ENCODE measurements at places on chromosomes 3 and 15.

- no peak for DNase-seq
These were observed 98.6 kb upstream of the PRR20G start for GRCh38 chr3:127386490-127386889.

GRCh38 chr15:45180648-45181436 is 6.9 kb downstream of the SHF start:
- no peak for DNase-seq

- no peak for DNase-seq
These were observed 405.5 kb downstream of the SHQ1 start for GRCh38 chr3:72442759-72443158.

DNA sequence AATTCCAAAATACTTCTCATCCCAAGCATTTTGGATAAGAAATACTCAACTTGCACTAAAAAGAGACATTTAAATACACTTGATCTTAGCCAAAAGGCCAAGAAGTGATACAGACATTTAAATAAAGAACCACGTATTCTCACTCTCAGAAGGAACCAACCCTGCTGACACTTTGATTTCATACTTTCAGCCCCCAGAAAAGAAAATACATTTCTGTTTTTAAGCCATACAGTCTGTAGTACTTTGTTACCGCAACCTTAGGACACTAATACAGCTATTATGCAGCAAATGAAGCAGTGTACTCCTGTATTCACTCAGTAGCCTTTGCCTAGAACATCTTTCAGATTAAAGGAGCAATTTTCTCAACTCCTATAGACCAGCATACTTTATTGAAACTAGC is 86.7 kb downstream of the TBC1D5 start:
- DNase-seq = no peak

- DNase-seq = no peak
These were observed 24.5 kb downstream of the TMOD3 start for GRCh38 chr15:51853998-51854397.

DNA sequence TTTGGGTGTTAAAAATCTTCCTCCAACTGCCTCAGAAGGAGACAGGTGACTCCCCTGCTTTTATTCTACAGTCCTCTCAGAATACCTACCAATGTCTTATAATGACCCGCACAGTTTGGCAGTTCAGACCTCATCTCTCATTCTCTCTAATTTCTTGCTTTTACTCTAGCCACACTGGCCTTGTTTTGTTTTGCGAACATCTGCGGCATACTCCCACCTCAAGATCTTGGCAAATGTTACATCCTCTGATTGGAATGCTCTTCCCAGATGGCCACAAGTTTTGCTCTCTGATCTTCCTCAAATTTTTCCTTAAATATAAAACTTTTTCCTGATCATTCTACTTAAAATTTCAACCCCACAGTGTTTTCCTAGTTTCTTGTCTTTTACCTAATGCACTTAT is 94.1 kb downstream of the PLSCR2 start:
- no peak for DNase-seq

- no peak for DNase-seq
These were observed 187.3 kb upstream of the TSC22D2 start for GRCh38 chr3:150220799-150221198.

GRCh38 chr3:21405671-21406667 is 345.0 kb downstream of the ZNF385D start:
- DNase-seq = no peak

DNA sequence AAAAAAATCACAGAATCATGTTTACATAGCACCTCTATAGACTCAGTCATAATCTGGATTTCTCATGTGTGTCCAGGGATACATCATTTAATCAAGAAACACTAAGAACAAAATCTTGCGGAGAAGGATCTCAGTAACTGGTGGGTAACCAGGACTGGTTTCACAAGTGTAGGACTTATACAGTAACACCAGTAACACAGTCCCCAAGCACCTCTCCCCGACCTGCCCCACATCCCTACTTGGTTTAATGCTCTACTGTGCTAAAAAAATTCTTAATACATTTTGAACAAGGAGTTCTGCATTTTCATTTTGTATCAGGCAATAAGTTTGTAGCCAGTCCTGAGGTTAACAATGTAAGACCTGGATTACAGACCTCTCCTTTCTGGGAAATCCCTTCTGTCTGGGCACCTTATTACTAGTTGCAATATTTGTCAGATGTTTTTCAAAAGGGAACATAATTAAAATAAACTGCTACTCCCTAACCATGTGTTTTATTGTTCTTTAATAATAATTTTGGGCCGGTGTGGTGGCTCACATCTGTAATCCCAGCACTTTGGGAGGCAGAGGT is 57.6 kb upstream of the BBX start:
- no peak for DNase-seq

DNA sequence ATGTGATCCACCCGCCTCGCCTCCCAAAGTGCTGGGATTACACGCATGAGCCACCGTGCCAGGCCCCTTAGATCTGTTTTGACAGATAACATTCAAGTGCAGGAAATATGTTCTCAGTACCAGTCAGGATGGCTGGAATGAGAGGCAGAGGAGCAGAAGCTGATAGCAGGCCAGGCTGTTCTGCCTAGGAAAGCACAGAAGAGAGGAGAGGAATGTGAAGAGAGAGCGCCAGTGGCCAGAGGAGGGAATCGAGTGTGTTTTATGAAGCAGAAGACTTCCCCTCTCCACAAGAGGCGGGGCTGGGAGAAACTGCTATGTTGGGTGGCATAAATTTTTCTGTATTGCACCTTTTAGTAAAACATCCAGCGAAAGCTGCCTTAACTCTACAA is 32.0 kb upstream of the RYK start:
- no peak for DNase-seq

- DNase-seq = no peak
These were observed 42.9 kb downstream of the MEGF11 start for GRCh38 chr15:66210684-66211083.

GRCh38 chr3:50584391-50584790 is 15.1 kb downstream of the HEMK1 start:
- DNase-seq = no peak

GRCh38 chr3:156817646-156818272 is 8.4 kb upstream of the LEKR1 start:
- no peak for DNase-seq

DNA sequence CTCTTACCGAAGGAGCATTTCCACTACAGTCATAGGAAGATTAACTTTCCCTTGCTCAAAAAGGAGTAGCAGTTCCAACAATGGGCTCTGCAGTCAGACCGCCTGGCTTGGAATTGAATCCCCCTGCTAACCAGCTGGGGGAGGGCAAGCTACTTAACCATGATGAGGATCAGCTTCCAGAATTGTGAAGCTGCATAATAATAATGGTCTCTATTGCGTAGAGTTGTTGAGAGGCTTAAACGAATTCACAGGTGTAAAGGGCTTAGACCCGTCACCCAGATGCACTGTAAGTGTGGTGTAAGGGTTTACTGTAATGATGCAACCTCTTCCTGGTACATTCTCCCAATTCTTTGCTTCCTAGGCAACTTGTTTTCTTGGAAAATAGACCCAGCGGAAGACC is 185.2 kb upstream of the RGMA start:
- DNase-seq = no peak

- no peak for DNase-seq
These were observed 466.6 kb downstream of the RAP2B start for GRCh38 chr3:153628591-153628990.

- DNase-seq = no peak
These were observed 572.0 kb upstream of the TGFBR2 start for GRCh38 chr3:30034246-30034991.

- no peak for DNase-seq
These were observed 6.1 kb downstream of the SKOR1 start for GRCh38 chr15:67831363-67831762.

DNA sequence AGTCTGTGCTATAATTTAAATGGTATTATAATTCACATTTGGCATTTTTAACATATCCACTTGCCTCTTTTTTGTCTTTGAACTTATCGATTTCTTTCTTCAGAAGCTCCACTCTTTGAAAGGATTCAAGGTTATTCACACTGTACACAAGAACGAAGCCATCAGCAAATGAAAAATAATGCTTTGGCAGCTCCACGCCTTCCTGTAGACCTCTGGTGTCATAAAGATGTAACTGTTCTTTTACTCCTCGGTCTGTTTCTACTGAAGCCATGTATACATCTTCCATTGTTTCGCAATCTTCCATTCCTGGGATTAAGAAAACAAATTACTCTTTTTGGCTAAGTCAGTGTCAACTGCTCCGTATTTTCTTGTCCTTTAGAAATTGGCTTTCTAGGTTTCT is 16.0 kb downstream of the NKIRAS1 start:
- DNase-seq = no peak

GRCh38 chr15:48522123-48522522 is 123.4 kb downstream of the FBN1 start:
- no peak for DNase-seq

GRCh38 chr15:85491691-85492090 is 111.3 kb downstream of the AKAP13 start:
- DNase-seq = no peak

GRCh38 chr15:66865622-66866611 is 163.9 kb downstream of the SMAD6 start:
- DNase-seq = no peak

- DNase-seq = no peak
These were observed 620 bp upstream of the PYGO1 start for GRCh38 chr15:55588815-55589115.

DNA sequence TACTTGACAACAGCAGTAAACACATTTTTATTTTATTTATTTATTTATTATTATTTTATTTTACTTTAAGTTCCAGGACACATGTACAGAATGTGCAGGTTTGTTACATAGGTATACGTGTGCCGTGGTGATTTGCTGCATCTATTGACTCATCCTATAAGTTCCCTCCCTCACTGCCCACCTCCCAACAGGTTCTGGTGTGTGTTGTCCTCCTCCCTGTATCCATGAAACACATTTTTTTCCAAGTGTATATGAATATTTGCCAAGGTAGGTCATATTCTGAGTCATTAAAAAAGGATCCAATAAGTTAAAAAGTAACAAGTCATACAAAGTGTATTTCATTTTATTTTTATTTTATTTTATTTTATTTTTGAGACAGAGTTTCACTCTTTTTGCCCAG is 567.3 kb upstream of the KCNMB2 start:
- peak; percentile 82 for DNase-seq

- DNase-seq = no peak
These were observed 11.0 kb downstream of the GABPB1 start for GRCh38 chr15:50344006-50344464.

- no peak for DNase-seq
These were observed 1.9 kb downstream of the GOLIM4 start for GRCh38 chr3:168093790-168094189.

DNA sequence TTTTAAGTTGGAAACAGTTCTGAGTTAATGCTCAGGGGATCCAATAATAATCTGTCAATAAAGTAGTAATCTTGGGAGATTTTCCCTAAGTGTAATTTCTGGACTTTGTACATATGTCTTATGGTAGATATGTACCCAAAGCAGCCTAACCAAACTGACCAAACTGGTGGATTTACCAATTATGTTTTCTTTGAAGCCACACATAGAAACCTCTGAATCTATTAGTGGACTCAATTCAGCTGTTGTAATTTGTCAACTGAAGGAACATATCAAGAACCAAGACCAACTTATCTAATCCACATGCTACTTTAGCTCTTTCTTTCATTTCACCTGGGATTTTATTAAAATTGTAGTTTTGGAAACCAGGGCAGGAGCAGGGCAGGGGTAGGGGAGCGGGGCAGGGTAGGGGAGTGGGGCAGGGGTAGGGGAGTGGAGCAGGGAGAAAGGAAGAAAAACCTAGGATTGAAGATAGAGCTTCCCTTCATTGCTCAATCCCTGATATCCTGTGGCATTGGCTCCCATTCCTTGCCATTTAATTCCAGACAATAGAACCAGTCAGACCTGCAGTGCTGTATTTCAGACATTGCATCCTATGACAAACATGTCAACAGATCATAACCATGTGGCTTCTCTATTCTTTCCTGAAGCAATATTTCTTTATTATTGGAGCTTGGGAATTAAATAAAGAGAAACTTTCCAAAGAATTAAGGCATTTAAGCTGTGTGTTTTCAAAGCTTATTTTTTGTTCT is 101.8 kb downstream of the NFKBIZ start:
- DNase-seq = no peak

DNA sequence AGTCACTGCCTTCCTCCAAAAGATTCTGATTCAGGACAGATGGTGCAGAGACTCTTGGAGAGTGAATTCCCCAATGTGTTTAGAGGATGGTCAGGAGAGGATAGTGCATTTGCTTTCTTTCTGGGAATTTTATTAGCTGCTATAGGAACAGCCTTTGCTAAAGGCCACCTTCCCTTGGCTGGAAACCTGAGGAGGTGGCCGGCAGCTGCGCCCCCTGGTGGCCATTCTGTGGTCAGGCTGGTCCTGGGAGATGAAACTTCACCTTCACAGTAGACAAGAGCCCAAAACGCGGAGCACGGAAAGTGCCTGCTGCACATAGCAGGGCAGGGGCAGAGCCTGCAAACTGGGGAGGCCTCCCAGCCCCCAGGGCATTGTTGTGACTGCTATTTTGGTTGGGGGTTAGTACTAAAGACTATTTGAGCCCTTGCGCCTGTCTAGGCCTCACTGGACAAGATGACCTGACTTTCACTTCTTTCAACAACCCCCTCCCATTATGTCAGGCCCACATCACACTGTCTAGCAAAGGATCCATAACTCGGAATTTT is 34.3 kb downstream of the SEC22C start:
- peak; percentile 8 for DNase-seq

- no peak for DNase-seq
These were observed 229.7 kb downstream of the ADAMTS17 start for GRCh38 chr15:100112061-100112420.

DNA sequence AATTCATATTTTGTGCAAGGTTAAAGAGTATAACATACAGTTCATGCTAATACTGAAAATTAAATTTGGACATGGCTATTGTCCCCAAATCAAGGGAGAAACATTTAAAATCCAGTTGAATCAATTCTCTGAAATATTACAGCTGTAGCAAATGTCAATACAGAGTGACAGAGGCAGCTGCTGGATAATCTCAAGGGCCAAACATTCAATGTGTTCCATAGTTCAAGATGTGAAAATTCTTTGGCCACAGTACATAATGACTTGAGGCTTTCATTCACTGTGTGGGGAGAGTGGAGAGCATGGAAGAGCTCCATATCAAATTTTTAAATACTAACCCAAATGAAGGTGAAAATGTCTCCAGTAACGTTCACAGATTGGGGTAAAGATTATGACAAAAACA is 1192.8 kb upstream of the CADM2 start:
- DNase-seq = no peak

- no peak for DNase-seq
These were observed 442.7 kb upstream of the NR2F2 start for GRCh38 chr15:95887666-95888390.

- no peak for DNase-seq
These were observed 6.7 kb upstream of the EIF1B start for GRCh38 chr3:40302784-40303183.

DNA sequence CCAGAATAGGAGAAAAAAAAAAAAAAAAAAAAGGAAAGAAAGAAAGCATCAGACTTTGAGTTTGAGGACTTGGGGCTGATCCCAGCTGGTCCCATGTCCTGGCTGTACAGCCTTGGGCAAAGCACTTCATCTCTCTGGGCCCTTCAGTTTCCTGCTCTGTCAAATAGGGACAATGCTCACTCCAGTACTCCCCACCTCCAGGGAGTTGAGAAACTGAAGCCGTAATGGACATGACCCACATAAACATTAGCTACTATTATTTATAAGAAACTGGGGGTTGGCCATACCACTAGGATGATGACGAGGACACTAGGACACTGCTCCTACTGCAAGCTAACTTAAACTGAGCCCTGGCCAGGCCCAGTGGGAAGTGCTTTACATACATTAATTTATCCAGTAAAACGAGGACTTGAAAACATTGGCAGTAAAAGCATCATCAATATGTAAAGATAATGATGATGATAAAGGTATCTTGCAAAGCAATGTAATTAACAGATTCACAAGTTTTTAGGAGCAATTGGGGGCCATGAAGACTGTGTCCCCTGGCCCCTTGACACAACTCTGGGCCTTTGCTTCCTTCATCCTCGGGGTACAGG is 22.9 kb upstream of the SMAD6 start:
- no peak for DNase-seq
